ENCODE measurements at places on chromosomes 1 and 21.

DNA sequence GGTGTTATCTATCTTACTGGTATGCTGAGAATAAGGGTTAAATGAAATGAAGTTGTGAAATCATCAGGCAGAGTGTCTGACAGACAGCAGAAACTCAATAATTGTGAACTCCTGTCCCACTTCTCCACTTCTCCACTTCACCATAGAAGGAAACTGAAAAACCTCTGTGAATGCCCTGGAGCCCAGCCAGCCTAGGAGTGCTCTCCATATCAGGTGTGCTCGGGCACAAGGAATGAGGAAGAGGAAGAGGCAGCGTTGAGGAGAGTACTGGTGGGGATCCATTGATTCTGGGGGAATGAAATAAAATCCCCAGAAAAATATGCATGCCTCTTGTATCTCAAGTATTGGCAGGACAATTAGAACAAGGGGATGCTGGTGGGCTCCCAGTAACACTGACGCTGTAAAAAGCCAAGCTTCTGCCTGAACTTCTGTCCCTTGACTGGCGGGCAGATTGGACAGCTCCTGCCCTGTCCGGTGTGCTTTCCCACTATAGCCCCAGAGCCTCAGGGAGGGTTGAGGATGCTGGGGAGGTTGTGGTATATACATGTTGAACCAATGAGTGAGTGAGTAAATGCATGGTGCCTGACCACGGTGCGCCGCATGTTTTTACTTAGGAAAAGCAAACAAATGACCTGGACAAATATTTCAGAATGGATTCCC lies 47.7 kb downstream of the NMNAT2 start:
- no peak for DNase-seq

DNA sequence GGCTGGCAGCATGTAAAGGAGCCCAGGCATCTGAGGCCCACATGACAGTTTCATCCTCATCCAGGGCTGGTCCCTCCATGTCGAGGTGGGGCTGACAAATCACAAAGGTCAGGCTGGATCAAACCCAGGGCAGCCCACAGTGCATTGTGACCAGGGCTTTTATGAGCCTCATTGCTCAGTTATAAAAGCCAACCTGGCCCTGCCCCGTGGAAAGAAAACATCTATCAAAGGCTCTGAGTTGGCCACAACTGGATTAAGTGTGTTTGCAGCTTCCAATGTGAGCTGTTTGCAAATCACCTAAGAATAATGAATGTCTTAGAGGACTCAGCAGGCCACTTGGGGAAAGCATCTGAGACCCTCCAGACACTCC lies 45.4 kb downstream of the GRHL3 start:
- DNase-seq, result no peak

DNA sequence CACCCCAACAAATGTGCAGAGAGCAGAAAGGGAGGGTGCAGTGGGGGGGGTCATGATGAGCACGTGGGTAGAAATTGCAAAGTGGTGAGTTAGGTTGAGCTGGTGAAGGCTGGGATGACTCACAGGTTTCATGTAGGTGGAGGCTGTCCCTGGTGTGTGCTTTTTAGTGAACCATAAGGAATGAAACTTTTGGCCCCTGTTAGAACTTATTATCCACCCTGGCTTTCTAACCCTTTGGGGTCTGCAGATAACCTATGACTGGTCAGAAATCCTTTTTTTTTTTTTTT lies 46.9 kb downstream of the DOP1B start:
- DNase-seq, result no peak

GRCh38 chr21:44982558-44983250 lies 42.9 kb downstream of the SLX9 start:
- no peak for DNase-seq

- DNase-seq, result no peak
Measured at GRCh38 chr1:221638595-221638994, 103.3 kb downstream of the DUSP10 start.

DNA sequence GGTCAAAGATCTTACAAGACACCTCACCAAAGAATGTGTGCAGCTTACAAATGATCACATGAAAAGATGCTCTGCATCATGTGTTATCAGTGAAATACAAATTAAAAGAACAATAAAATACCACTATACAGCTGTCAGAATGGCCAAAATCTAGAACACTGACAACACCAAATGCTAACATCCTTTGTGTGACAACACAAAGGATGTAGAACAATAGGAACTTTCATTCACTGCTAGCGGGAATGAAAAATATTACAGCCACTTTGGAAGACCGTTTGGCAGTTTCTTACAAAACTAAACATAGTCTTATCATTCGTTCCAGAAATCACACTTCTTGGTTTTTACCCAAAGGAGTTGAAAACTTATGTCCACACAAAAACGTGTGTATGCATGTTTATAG lies 20.6 kb upstream of the SELP start:
- DNase-seq, result no peak

GRCh38 chr1:116151739-116152576 lies 40.8 kb downstream of the MAB21L3 start:
- DNase-seq, result peak; percentile 31

DNA sequence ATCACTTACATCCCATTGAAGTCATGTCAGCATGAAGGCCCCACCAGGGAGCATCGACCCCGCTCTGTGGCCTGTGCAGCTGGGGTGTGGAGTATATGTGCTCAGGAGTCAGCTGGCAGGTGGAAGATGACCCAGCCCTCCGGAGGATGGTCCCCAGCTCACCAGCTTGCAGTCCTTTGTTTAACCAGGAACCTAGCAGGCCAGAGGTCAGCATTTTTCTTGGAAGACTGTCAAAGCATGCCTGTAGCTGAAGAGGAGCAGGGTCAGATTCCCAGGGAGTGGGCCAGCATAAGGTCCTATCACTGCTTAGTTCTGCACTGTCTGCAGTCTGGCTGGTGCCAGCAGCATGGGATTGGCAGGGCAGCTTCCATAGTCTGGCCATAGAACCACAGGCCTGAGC lies 12.7 kb downstream of the NFASC start:
- no peak for DNase-seq

DNA sequence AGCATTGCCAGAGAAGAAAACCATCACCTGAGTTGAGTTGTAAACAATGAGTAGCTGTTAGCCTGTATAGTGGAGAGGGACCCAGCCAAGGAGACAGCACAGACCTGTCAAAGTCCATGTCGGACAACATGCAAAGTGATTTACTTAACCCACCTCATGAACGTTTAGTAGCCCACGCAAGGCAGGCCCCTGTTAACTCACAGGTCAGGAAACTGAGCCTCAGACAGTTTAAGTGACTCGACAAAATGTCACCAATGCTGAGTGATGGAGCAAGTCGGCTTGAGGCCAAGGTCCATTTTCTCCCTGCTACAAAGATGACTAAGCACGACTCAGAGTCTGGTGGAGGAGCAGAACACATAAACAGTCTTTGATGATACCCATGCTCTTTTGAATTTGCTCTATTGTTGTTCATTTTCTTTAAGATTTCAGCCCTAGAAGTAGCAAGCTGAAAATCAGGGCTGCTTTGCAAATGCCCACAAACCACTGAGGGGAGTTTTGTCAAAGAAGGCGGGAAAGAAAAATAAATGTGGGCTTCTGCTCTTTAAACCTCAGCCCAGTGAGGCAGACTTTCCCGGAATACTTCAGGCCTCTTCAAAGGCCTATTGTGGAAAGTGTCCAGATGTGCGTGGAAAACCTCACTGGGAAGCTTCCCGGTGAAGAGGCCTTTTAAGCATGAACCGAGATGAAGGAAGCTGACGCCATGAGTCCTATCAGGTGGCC lies 83.8 kb upstream of the HOOK1 start:
- no peak for DNase-seq

DNA sequence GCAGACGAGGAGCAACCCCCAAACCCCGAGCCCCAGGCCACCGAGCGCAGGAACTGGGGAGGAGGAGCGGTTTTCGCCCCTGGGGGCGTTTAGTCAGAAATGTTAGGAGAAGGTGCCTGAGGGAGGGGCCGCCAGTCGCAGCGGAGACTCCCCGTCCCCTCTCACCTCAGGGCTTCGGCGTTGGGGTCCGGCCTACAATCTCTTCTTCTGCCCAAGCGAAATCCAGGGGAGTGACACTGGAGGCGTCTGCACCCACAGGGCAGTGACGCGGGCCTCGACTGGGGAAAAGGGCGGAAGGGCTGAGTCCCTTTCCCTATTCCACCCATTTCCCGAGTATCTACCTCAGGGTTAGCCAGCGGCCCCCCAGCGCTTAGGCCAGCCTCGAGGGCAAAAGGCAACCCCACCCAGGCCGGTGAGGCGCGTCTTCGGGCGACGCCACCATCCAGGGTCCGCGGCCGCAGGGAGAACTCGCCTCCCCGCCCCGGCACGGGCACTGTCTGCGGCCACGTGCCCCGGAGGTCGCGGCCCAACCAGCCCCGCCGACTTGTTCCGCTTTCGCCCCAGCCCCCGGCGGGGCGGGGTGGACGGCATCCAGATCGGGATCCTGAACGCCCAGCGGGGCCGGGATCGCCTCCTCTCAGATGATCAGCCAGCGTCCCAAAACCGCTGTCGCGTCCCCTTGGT lies 118.7 kb upstream of the BARHL2 start:
- no peak for DNase-seq

- no peak for DNase-seq
Measured at GRCh38 chr1:154420961-154421924, 16.1 kb downstream of the IL6R start.

DNA sequence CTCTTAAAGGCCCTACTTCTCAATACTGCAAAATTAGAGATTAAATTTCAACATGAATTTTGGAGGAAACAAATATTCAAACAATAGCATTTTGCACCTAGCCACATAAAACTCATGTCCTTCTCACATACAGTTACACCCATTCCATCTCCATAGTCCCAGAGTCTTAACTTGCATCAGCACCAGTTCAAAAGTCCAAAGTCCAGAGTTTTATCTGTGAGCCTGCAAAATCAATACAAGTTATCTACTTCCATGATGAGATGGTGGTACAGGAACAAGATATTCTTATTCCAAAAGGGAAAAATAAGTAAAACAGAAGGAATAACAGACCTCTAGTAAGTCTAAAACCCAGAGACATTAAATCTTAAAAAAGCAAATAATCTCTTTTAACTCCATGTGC lies 686.0 kb upstream of the ADGRL4 start:
- DNase-seq, result no peak

GRCh38 chr1:198970916-198971315 lies 332.1 kb downstream of the PTPRC start:
- no peak for DNase-seq

DNA sequence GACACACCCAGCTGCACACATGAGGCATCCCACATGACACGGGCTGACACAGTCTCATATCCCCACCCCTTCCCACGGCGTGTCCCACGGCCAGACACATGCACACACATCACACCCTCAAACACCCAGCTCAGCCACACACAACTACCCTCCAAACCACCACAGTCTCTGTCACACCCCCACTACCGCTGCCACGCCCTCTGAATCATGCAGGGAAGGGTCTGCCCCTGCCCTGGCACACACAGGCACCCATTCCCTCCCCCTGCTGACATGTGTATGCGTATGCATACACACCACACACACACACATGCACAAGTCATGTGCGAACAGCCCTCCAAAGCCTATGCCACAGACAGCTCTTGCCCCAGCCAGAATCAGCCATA lies 22.6 kb downstream of the PODN start:
- DNase-seq, result no peak

- no peak for DNase-seq
Measured at GRCh38 chr1:162276493-162276892, 100.2 kb downstream of the SPATA46 start.

DNA sequence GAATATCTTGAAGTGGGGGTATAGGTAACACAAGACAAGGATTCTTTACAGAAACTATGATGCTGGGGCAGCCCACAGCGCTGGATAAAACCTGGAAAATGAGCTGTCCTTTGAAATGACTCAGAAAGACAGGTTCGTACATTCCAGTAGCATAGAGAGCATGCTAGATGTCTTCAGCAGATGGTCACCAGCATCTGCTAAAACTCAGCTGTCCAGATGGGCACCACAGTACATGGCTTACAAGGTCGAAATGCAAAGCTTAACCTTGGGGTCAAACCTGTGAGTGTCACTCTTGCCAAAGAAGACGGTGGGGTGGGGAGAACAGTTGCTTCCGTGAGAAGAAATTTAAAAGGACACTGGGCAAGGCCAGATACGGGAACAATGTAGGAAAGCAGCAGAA lies 41.3 kb upstream of the TRIM45 start:
- no peak for DNase-seq

- peak; percentile 21 for DNase-seq
Measured at GRCh38 chr1:235648407-235648907, 1.1 kb downstream of the GNG4 start.

- DNase-seq, result no peak
Measured at GRCh38 chr1:201593200-201593921, 54.4 kb downstream of the NAV1 start.

DNA sequence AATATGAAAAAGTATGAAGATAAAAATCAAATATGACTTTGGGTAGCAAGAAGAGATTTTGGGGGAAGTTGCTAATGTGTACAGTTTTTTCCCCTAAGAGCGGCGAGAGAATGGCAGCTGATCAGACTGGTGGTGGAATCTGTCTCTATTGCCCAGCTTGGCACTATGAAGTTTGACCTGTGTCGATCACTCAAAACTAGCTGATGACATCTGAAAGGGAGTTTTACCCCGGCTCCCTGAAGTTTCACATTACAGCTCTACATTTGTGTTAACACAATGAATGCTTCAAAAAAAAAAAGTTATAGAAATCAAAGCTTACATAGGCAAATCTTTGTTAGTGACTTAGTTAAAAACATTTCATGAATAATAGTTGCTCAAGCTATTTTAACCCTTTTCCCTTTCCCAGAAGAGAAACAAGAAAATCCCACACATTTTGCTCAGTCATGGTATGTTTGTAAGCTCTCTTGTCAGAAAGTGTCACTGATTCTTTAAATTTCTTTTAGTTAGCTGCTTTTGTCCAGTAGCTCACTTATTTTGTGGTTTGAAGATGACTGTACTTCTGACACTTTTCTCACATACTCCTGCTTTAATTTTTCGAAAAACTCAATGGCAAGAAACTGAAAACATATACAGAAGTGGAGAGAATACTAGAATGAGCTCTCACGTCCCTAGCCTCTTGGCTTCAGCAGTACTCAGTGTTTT lies 41.3 kb downstream of the DYRK1A start:
- no peak for DNase-seq
